Right ventricle myocardium superior (tissue), 1 donor: ENCODE measurements at places on chromosomes 11 and 22. TPM values are rescaled to one million over a fixed set of nuclear protein-coding genes. Genes with fewer than 3 reads are reported as not detected.

Gene FZD4
- 26.9 TPM for total RNA-seq

Gene OR52A1
- not detected for total RNA-seq

GRCh38 chr11:116601814-116602636 is 170.8 kb downstream of the BUD13 start:
- DNase-seq, result no peak

DNA sequence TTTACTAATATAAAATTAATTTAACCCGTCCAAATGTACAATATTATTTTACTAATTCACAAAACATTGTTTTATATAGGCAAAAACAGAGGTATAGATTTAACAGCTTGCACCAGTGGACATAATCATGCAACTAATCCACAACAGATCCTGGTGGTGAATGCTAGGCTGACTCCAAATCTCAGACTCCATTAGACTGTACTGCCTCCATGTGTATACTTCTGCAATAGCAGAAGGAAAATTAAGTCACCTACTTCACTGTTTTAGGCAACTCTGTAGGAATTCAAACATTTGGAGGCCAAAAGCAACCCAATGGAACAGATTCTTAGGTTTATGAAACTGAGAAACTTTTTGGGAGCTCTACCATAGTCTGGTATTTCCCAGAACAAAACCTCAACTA is 30.0 kb upstream of the RAB39A start:
- no peak for DNase-seq
